ENCODE measurements at places on chromosomes 11 and 22. TPM values are rescaled to one million over a fixed set of nuclear protein-coding genes. Genes with fewer than 3 reads are reported as not detected.

- H3K4me1 ChIP-seq = no peaks in the 10 kb centered on the region
- H3K27ac ChIP-seq = no peak overlapping the region
- H3K4me3 ChIP-seq = no peak overlapping the region
- H3K36me3 ChIP-seq = no peaks in the 10 kb centered on the region
- H3K27me3 ChIP-seq = no peaks in the 10 kb centered on the region
- no peak for DNase-seq
Observed at GRCh38 chr11:134677891-134678551, 266.0 kb upstream of the B3GAT1 start.

- peaks cover 2% of the 10 kb centered on the region for H3K36me3 ChIP-seq
- H3K4me1 ChIP-seq = peaks cover 20% of the 10 kb centered on the region
- DNase-seq = peak; percentile 25
- peak overlapping the region; percentile 50 for H3K27ac ChIP-seq
- H3K4me3 ChIP-seq = peak overlapping the region; percentile 63
Observed at GRCh38 chr11:125886997-125887372, 483 bp upstream of the HYLS1 start.

The BLID gene
- total RNA-seq = not detected

GRCh38 chr11:96869207-96869606, 479.4 kb downstream of the JRKL start:
- H3K4me3 ChIP-seq = no peak overlapping the region
- no peaks in the 10 kb centered on the region for H3K4me1 ChIP-seq
- no peaks in the 10 kb centered on the region for H3K27me3 ChIP-seq
- no peaks in the 10 kb centered on the region for H3K36me3 ChIP-seq
- DNase-seq = no peak
- no peak overlapping the region for H3K27ac ChIP-seq

The OR8G1 gene
- not detected for total RNA-seq

- H3K36me3 ChIP-seq = no peaks in the 10 kb centered on the region
- no peak overlapping the region for H3K27ac ChIP-seq
- H3K27me3 ChIP-seq = no peaks in the 10 kb centered on the region
- no peak for DNase-seq
- no peak overlapping the region for H3K4me3 ChIP-seq
- H3K4me1 ChIP-seq = no peaks in the 10 kb centered on the region
Observed at GRCh38 chr22:47401976-47402770, 639.7 kb downstream of the TBC1D22A start.

DNA sequence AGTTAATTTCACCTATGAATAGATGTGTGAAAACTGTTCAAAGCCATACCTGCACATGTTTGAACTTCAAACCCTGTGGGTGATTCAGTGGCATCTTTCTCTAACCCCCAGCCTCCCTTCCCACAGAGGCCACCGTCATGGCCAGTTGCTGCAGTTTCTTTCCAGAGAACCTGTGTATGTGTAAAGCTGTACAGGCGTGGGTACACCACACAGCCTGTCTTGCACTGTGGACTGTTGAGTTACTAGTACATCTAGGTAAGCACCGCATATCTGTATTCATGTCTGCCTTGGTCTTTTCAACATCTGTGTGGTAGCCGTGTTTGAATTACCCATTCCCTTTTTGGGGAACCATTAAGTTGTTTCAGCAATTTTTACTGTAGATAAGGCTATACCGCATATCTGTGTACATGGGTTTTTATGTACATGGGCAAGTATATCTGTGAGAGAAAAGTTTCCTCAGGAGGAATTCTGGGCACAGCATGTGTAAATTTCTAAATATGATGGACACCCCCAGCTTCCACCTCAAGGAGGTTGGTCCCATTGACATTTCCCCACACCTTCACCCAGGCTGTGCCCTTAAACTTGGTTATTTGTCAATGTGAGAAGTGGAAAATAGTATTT, 13.9 kb downstream of the NEAT1 start:
- no peak for DNase-seq
- H3K27me3 ChIP-seq = no peaks in the 10 kb centered on the region
- peaks cover 47% of the 10 kb centered on the region for H3K4me1 ChIP-seq
- no peak overlapping the region for H3K4me3 ChIP-seq
- H3K27ac ChIP-seq = no peak overlapping the region
- peaks cover 54% of the 10 kb centered on the region for H3K36me3 ChIP-seq

The PATE1 gene
- total RNA-seq = not detected

- no peaks in the 10 kb centered on the region for H3K27me3 ChIP-seq
- H3K27ac ChIP-seq = no peak overlapping the region
- H3K36me3 ChIP-seq = peaks cover 7% of the 10 kb centered on the region
- DNase-seq = no peak
- H3K4me3 ChIP-seq = peak overlapping the region; percentile 61
Observed at GRCh38 chr11:66467034-66467659, 442 bp downstream of the PELI3 start.

- no peak overlapping the region for H3K27ac ChIP-seq
- no peaks in the 10 kb centered on the region for H3K36me3 ChIP-seq
- peaks cover 3% of the 10 kb centered on the region for H3K4me1 ChIP-seq
- DNase-seq = no peak
- H3K27me3 ChIP-seq = no peaks in the 10 kb centered on the region
- H3K4me3 ChIP-seq = no peak overlapping the region
Observed at GRCh38 chr11:116913000-116913399, 75.6 kb upstream of the APOA1 start.

DNA sequence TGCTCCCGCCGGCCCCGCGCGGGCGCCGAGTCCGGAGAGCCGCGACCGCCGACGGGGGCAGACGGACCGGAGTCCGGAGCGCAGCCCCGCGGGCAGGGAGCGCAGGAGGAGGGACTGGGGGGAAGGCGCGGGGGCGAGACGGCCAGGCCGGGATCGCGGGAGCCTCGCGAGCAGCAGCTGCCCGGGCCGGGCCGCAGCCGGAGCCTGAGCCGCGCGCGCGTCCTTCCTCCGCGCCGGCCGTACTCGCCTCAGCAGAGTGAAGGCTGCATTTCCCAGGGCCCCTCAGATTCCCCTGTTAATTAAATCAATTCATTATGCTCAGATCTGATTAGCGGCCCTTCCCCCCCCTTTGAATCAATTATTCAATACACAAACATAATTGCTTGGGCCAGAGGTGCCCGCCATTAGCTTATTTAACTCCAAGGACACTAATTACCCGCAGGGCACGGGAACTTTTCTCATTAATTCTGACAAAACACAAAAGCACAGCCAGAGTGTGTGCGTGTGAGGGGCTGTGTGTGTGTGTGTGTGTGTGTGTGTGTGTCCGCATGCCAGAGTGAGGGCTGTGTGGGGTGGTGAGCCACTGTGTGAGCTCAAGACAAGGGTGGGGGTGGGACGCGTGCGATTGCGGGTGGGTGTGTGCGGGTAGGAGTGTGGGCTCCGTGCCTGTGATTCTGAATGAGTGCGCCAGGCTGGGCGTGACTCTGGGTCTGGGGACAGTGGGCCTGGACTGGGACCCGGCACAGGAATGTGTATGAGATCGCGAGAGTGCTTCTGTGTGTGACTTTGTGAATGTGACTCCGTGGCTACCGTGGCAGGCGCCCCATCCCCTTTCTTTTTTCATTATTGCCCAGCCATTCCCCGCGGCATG, 5.1 kb upstream of the LMO1 start:
- no peak overlapping the region for H3K27ac ChIP-seq
- H3K4me1 ChIP-seq = peaks cover 13% of the 10 kb centered on the region
- peaks cover 47% of the 10 kb centered on the region for H3K27me3 ChIP-seq
- no peaks in the 10 kb centered on the region for H3K36me3 ChIP-seq
- no peak overlapping the region for H3K4me3 ChIP-seq

DNA sequence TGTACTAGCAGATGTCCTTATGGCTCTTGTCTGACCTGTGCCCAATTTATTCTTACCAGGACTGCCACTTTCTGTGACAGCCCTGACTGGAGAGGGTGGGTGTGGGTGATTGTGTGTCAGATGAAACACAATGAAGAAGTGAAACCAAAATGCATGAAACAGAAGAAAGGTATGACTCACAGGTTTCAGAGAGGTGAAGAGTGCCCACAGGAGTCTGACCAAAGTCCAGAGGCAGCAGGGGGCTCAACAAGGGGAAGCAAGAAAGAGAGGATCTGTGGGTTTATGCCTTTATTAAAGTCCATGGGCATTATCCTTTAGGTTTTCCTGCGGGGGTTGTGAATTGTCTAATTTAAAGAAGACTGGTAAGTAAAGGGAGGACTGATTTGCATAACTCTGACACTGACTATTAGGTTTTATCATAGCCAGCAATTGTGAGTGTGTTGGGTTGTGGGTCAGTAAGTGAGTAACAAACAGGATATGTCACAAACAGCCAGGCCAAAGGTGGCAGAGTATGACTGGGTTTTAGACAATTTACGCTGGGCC, 3.9 kb upstream of the OR4C6 start:
- no peaks in the 10 kb centered on the region for H3K27me3 ChIP-seq
- no peak overlapping the region for H3K4me3 ChIP-seq
- no peak for DNase-seq
- H3K4me1 ChIP-seq = no peaks in the 10 kb centered on the region
- H3K27ac ChIP-seq = no peak overlapping the region

DNA sequence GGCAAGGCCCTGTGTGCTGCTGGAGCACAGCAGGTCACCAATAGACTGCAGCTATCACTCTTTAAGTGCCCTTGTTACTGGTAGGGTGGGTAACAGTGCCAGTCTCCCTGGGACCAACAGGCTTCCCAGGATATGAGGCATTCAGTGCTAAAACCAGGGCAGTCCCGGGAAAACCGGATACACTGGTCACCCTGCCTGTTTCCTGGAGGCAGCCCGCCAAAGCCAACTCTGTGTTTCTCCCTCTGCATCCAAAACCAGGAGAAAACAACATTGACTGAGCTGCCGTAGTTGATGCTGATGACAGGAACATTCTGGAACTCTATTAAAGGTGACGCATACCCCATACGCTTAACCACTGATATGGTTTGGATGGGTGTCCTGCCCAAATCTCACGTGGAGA, 149.1 kb downstream of the SHANK2 start:
- no peak for DNase-seq
- no peaks in the 10 kb centered on the region for H3K4me1 ChIP-seq
- no peak overlapping the region for H3K4me3 ChIP-seq
- H3K27ac ChIP-seq = no peak overlapping the region
- no peaks in the 10 kb centered on the region for H3K36me3 ChIP-seq
- H3K27me3 ChIP-seq = no peaks in the 10 kb centered on the region

The TYR gene
- not detected for total RNA-seq

The CNIH2 gene
- 4.1 TPM for total RNA-seq

The ACRV1 gene
- not detected for total RNA-seq

- no peak overlapping the region for H3K4me3 ChIP-seq
- H3K4me1 ChIP-seq = peaks cover 47% of the 10 kb centered on the region
- DNase-seq = no peak
- H3K27ac ChIP-seq = no peak overlapping the region
Observed at GRCh38 chr11:12222055-12222792, 111.8 kb downstream of the MICAL2 start.

The TMPRSS5 gene
- total RNA-seq = 1.6 TPM

DNA sequence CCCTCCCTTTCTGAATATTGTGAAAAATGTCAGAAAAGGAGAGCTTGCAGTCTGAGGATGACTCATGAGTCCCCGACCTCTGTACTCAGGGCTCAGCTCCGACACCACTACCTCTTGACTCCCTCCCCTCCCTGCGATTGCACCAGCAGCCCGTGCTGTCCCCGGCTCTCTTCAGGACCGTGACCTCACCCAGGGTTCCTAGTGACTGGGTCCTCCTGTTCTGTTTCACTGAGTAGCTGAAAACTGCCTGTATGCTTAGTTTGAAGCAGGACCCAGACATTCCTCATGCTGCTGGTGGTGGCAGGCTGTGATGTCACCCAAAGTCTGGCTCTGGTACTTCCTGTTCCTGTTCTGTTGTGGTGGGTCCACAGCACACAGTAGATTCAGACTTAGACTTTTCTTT, 11.7 kb downstream of the PHRF1 start:
- no peak overlapping the region for H3K4me3 ChIP-seq
- H3K4me1 ChIP-seq = peaks cover 20% of the 10 kb centered on the region
- H3K36me3 ChIP-seq = peaks cover 64% of the 10 kb centered on the region
- H3K27ac ChIP-seq = peak overlapping the region; percentile 77

Data from CD4-positive, alpha-beta T cell (primary cell).